Dermis microvascular lymphatic vessel endothelial cell (primary cell): ENCODE measurements at places on chromosomes 5 and 9. TPM values are rescaled to one million over a fixed set of nuclear protein-coding genes. Genes with fewer than 3 reads are reported as not detected.

PCDHGA12 gene
- total RNA-seq, result 3.5 and 3.9 TPM in 2 replicates

CYLC2 gene
- total RNA-seq, result not detected in 2 replicates

PRRX2 gene
- 0.13 and 1.2 TPM in 2 replicates for total RNA-seq

ACOT12 gene
- total RNA-seq, result not detected in 2 replicates

SLC34A1 gene
- not detected in 2 replicates for total RNA-seq

SLC12A2 gene
- 28.6 and 49.8 TPM in 2 replicates for total RNA-seq

CER1 gene
- total RNA-seq, result not detected in 2 replicates

S100Z gene
- total RNA-seq, result not detected in 2 replicates

PCDHB8 gene
- total RNA-seq, result 0.38 and 0.51 TPM in 2 replicates
